ENCODE measurements at places on chromosomes 16 and 17.

DNA sequence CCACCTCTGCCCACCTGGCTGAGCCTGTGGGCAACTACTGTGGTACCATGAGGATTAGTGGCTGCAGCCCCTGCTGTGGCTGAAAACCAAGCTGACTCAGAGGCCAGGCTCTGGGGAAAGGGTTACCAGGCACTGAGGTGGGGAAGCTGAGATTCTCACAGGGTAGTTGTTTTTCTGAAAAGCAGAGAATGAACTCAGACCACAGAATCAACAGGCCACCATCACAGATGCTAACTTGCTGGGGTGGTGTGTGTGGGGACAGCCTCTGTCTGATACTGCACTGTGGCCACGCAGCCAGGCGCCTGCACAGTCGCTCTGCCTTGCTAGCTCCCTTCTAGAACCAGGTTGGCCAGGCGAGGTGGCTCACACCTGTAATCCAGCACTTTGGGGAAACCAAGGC, 28.8 kb downstream of the NPLOC4 start:
- DNase-seq: no peak

DNA sequence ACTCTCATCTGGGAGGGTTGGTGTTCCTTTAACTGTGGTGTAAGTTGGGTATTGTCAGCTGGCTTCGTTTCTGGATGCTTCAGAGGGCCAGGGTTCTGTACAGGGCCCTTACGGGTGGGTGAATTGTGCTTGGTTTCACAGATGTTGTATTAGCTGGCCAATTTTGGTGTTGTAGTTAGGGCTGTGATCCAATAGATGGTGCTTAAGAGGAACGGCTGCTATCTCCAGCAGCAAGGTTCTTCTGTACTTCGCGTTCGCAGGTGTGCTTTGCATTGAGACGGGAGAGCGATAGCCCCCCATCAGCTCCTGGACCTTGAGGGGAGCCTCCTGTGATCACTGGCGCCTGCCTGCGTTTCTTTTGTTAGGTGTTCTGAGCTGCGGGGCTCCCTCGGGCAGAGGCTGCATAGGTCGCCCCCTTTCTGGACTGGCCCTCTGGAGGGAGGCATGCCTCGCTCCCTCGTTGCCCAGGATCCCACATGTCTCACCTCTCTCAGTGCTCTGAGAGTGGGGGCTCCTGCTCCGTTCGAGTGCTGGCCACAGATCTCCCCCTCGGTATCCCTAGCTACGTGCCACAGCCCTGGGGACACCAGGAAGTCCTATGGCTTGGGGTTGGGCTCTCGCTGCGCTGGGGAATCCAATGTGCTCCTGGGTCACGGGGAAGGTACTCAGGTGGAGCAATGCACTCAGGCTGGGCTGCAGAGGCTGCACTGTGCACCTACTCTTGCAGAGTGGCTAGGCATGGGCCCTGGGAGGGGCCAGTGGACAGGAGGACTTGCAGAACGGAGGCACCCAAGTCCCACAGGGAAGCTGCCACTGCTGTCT, 837 bp upstream of the PRDM7 start:
- DNase-seq: peak; percentile 74

DNA sequence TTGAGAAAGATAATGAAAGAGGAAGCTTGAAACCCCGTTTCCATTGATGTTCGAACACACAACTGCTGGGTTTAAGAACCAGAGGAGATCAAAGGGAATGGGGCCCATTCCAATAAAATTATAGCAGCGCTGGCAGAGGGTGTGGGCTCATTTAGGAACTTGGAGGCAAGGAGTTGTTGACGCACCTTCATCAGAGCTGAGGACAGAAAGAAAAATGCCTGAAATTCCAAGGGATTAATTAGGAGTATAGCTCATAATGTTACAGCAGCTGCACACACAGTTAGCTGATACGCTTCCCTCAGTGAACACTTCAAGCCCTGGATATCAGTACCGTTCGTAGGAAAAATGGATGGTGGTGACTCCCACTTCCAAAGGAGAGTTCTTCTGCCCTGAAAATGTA, 127.2 kb downstream of the AXIN2 start:
- no peak for DNase-seq

- DNase-seq: peak; percentile 80
Observed at GRCh38 chr17:17792551-17793377, 44.0 kb downstream of the SREBF1 start.

DNA sequence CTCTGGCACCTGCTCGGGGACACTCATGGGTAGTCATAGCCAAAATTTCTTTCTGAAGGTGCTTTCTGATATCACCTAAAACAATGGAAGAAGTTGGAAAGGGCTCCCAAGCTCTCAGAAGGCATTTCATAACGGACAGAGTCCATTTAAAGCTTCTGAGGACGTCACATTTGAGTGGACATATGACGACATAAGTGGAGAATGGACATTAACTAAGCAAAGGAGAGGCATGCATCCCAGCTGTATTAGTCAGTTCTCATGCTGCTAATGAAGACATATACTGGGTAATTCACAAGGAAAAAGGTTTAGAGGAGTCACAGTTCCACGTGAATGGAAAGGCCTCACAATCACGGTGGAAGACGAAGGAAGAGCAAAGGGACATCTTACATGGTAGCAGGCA, 260.2 kb upstream of the DYNLRB2 start:
- no peak for DNase-seq

DNA sequence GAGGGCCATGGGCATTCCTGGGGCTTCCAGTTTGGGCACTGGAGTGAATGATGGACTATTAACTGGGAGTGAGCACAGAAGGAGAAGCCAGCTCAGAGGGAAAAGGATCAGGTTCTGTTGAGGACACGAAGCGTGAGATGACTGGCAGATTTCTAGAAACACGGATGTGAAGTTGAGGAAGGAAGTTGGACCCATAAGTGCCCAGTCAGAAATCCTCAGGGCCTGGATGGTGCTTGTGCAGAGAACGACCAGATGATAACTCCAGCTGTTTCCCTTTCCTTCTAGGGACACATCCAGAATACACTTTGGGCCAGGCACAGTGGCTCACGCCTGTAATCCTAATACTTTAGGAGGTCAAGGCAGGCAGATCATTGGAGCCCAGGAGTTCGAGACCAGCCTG, 23.3 kb upstream of the ANKRD40CL start:
- no peak for DNase-seq

GRCh38 chr17:20613905-20614304, 34.4 kb downstream of the CDRT15L2 start:
- no peak for DNase-seq

DNA sequence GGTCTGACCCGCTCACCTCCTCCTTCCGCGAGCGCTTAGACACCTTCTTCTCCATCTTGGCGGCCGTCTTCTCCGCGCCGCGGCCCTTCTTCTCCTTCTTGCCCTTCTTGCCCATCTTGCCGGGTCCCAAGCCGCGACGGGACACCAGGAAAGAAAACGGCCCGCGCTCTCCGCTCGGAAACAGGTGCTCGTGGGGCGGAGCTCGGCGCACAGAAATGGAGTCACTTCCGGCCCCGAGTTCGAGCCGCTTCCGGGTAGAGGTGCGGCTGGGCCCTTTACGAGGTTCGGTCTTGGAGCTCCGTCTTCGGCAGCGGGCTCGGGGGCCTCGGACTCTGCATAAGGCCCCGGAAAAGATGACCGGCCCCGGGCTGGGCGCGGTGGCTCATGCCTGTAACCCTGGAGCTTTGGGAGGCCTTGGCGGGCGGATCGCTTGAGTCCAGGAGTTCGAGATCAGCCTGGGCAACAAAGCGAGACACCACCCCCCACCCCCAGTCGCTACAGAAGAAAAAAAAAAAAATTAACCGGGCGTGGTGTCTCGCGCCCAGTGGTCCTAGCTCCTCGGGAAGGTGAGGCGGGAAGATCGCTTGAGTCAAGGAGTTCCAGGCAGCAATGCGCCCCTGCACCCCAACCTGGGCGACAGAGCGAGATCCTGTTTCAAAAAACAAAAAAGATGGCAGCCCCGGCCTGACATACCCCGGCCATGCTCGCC, at the start of gene KLHDC4:
KLHDC4 (minus strand) TSS at position 211 of the 709 bp plus-strand sequence; CDS start at position 115, 96 bp downstream.
- peak; percentile 76 for DNase-seq

GRCh38 chr17:69590671-69591070, 176.2 kb downstream of the MAP2K6 start:
- DNase-seq: no peak

- no peak for DNase-seq
Observed at GRCh38 chr16:83994087-83994486, 26.0 kb downstream of the NECAB2 start.

- DNase-seq: no peak
Observed at GRCh38 chr17:40903129-40903847, 18.2 kb upstream of the KRT20 start.

GRCh38 chr16:25449802-25450201, 192.2 kb upstream of the ZKSCAN2 start:
- no peak for DNase-seq

GRCh38 chr16:6229186-6229585, 1103.5 kb upstream of the RBFOX1 start:
- DNase-seq: no peak

DNA sequence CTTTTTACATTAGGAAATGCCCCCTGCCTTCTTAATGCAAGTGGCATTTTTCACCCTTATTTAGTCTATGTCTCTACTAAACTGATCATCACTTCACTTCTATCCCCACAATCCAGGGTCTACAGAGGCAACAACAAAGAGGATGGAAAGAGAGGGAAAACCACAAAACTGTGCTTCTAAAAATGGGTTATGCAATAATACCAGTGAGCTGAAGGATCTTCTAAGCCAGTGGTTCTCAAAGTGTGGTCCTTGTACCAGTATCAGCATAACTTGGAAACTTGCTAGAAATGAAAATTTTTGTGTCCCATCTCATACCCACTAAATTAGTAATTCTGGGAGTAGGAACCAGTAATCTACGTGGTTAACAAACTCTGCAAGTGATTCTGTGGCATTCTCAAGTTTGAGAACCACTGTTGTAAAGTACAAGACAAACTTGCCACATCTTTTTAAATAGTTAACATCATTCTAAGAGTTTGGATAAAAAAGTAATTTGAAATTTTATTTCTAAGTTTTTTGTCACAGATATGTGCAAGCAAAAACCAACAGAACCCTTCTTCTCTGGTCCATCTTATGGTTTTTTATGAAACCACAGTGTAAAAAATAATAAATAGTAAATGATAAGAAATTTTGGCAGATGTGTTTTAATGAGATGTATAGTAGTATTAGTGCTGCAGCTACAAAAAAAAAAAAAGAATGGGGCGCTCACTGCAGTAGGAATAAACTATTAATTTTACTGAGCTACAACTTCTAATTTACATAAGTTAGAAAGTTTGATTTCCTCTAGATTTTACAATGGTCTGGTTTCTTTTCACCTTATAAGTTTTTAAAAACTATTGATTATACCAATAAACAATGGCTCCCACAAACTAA, 16.2 kb downstream of the CDC27 start:
- DNase-seq: no peak

GRCh38 chr16:24218299-24218698, 37.8 kb upstream of the CACNG3 start:
- no peak for DNase-seq

Data from stimulated activated naive CD4-positive, alpha-beta T cell (primary cell).